ENCODE measurements at places on chromosomes 7 and 10.
A peak's percentile ranks its signal among the peaks of the same experiment; 100 is the strongest.

DNA sequence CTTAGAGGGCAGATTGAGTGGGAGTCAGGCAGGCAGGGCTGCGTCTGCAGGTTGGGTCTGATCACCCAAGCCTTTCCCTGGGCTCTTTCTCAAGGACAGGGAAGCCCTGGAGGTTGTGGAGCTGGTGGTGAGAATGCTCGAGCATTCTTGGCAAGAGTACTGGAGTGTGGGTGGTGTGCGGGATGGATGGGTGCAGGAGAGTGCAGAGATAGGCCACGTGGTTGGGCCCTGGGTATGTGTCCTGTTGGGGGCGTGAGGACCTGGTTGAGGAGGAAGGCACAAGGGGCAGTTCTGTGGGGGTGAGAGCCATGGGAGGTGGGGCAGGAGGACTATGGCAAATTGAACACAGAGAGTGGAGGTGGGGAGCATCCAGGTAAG is 135.9 kb downstream of the PTPN20 start:
- DNase-seq, result no peak

- peak; percentile 54 for DNase-seq
Measured at GRCh38 chr10:79244068-79244442, 103.2 kb upstream of the PPIF start.

DNA sequence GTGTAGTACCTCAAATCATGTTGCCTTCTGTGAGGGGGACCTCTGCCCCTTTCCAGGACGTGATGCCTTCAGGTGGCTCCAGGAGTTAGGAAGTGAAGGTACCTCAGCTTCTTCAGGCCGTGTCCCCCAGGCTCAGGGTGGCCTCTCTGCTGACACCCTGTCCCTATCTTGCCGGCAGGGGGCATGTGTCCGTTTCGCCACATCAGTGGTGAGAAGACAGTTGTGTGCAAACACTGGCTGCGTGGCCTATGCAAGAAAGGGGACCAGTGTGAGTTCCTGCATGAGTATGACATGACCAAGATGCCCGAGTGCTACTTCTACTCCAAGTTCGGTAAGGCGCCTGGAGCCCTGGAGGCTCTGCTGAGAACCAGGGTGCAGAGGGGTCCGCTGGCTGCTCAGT is 9.2 kb downstream of the CPSF4 start:
- no peak for DNase-seq

GRCh38 chr10:129474642-129475041 is 7.6 kb downstream of the MGMT start:
- DNase-seq, result no peak

DNA sequence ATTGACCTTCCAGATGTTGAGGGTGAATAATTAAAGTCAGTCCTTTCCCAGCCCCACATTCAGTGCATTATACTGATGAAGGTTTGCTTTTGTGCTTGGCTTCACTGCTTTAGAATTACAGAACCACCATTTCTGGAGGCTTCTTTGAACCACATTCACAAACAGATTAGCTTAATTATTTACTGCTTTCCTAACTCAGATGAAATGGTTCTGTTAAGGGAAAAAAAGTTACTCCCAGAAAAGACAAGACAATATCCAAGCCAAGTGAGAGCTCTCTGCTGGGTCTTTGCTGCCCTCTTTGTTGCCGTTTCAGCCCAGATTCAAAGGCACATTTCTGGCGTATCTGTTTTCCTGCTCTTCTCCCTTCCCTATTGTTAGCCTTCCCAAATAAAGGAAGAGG is 188.9 kb downstream of the AHR start:
- DNase-seq, result no peak
